Astrocyte (in vitro differentiated cells and primary cell): ENCODE measurements at places on chromosomes 5 and 9. TPM values are rescaled to one million over a fixed set of nuclear protein-coding genes. Genes with fewer than 3 reads are reported as not detected.

DNA sequence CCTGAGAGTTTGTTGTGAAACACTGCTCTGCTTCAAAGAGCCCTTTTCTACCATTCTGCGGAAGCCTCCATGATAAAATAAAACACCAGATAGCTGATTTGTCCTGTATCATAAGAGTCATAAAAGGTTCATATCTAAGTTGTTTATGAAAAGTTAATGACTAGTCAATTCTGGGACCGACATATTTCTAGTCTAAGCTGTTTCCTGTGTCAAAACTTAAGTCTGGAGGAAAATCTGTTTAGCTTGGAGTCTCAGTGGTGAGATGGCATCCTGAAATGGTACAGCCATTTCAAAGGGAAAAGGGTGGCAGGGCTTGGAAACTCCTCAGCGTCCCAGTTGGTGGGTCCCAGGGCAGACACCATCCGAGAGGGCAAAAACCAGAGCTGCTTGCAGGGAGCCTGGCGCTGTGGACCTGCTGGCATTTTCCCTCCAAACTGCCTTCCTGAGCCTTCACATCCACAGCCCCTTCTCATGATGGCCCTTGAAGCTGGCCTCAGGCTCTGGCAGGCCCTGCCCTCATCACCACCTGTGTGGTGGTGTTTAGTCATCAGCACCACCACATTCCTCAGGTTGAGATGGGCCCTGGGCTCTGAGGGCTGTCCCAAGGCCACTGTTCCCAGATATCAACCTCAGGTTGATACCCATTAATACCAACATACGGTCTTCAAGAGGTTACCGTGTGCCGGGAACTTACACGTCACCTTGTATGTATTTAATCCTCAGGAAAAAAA, 184.0 kb downstream of the HSPA4 start:
- no peaks in the 10 kb centered on the region for H3K36me3 ChIP-seq
- peaks cover 8% of the 10 kb centered on the region for H3K27me3 ChIP-seq

- DNase-seq, result no peak
- H3K4me3 ChIP-seq, result no peak overlapping the region
- H3K27ac ChIP-seq, result no peak overlapping the region
- H3K4me1 ChIP-seq, result peaks cover 4% of the 10 kb centered on the region
- H3K36me3 ChIP-seq, result no peaks in the 10 kb centered on the region
These were observed 27.5 kb downstream of the ADGRD2 start for GRCh38 chr9:124477648-124478285.

Gene ARID3C
- 0.16 and 0.19 TPM in 2 replicates for total RNA-seq

Gene EFNA5
- 50.5 and 59.3 TPM in 2 replicates for total RNA-seq

Gene PAPPA
- 172 and 208 TPM in 2 replicates for total RNA-seq

Gene HTR4
- not detected in 2 replicates for total RNA-seq
